ENCODE measurements at places on chromosomes 5 and 9.
A peak's percentile ranks its signal among the peaks of the same experiment; 100 is the strongest.

GRCh38 chr5:165086465-165086864 lies 1581.0 kb downstream of the MAT2B start:
- no peak for DNase-seq

DNA sequence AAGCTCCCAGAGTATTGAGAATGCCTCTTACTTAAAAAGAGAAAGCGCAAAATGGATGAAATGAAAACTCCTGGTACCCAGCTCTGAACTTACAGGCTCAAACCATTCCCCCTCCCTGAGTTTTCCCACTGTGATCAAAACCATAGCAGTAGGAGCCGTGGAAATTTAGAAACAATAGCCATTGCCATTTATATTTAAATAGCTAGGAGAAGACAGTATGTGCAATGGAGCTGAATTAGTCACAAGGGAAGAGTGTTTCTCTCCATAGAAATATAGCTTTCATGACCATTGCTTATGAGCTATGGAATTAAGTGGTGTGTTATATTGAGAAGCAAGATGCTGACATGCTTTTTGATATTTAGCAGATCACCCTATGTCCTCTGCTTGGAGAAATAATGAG lies 84.6 kb downstream of the PCSK5 start:
- DNase-seq, result no peak

DNA sequence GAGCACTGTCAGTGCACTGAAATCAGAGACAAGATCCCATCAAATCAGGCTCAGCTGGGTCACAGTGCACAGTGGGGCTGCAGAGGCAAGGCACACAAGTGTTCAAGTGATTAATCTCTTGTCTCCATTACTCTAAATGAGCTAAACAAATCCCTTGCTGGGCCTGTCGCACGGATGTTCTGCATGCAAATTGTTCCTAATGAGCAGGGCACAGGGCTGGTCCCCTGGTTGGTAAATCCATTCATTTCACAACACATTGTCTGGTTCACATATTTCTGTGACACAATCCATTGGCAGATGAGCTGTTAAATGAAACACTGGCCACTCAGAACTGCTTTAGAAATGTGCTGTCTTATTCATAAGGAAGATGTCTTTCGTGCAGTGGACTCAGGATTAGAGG lies 167.9 kb upstream of the BRINP1 start:
- DNase-seq, result no peak

DNA sequence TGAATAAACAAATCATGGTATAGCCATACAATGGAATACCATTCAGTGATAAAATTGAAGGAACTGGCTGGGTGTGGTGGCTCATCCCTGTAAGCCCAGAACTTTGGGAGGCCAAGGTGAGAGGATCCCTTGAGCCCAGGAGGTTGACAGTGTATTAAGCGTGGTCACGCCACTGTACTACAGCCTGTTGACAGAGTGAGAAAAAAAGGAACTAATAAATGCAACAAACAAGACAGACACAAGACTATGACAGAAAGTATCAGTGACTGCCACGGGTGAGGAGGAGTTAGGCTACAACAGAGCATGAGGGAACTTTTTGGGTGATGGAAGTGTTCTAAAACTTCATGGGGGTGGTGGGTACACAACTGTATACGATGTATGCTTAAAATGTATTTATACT lies 2.2 kb downstream of the FNIP1 start:
- no peak for DNase-seq

DNA sequence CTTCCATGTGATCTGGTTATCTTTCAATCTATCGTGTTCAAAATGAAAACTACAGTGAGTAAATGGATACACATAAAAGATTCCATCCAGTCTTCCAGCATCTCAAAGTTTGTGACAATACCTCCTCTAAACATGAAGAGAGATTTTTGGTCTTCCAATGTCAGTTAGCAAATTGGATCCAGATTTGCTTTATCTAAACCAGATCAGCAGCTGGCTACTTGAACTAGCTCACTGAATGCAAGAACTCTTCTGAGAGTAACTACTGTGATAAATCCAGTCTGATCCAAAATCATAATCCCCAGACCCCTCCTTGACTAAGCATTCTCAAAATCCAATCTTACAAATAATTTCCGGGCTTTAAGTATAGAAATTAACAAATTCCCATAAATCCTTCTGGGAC lies 2177.9 kb upstream of the C9orf72 start:
- peak; percentile 7 for DNase-seq

DNA sequence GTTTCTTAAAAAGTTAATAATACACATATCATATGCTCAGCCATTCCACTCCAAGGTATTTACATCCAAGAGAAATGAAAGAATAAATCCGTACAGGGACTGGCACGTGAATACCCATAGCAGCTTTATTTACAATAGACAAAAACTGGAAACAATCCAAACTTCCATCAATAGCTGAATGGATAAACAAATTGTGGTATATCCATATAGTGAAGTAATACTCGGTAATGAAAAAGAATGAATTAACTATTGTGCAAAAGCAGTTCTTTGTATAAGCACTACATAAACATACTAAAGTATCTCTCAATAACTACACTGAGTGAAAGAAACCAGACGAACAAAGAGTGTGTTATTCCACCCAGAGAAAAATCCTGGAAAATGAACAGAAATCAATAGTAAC lies 17.6 kb downstream of the COL23A1 start:
- no peak for DNase-seq

DNA sequence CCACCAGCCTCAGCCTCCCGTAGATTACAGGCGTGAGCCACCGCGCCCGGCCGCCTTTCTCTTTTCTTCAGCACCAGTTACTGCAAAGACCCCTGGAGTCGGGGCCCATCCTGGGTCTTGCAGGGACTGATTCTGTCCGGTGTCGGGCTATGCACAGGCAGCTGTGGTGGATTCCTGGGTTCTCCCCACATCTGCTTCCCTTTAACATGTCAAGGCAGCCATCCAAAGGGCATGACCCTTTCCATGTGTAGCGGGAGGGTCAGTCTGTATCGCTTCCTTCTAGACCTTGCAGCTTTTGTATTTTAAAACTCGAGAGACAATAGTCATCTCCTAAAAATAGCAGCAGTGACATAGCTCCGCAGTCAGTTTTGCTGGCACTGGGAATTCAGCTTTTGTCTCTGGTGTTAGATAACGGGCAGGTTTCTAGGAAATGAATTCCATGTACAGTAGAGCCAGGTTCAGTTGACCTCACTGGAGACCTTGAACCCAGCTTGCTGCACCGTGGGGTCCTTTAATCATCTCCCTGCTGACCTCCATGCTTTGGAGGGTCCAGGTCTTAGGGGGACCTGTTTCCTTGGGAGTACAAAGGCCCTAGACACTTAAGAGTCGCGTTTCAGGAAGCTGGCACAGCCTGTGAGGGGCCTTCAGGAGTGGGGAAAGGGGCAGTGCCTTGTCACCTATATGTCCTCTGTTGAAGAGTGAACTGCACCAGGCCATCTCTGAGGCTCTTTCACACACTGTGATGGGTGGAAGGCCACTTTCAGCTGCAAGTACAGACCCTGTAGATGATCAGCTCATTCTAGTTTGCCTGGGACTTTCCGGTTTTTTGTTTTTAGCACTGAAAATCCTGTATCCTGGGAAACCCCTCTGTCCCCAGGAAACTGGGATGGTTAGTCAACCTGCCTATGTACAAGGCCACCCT lies 13.8 kb downstream of the ANKRD33B start:
- no peak for DNase-seq

- no peak for DNase-seq
Observed at GRCh38 chr5:109005297-109006009, 257.8 kb downstream of the FER start.

Data from NCI-H524 (cell line).